Stimulated activated CD4-positive, alpha-beta T cell treated with anti-CD3 and anti-CD28 coated beads, TNF-alpha, amount 100 ng/mL, for 48 hours (primary cell): ENCODE measurements at places on chromosomes 5 and 9.

DNA sequence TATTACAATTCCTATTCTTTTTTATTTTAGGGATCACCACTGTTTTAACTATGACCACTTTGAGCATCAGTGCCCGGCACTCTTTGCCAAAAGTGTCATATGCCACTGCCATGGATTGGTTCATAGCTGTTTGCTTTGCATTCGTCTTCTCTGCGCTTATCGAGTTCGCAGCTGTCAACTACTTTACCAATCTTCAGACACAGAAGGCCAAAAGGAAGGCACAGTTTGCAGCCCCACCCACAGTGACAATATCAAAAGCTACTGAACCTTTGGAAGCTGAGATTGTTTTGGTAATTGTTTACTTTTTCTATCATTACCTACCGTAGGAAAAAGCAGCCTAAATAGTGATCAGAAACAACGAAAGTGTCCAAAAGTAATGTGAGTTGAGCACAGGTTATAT is 6.4 kb downstream of the GABRA6 start:
- no peak for DNase-seq

DNA sequence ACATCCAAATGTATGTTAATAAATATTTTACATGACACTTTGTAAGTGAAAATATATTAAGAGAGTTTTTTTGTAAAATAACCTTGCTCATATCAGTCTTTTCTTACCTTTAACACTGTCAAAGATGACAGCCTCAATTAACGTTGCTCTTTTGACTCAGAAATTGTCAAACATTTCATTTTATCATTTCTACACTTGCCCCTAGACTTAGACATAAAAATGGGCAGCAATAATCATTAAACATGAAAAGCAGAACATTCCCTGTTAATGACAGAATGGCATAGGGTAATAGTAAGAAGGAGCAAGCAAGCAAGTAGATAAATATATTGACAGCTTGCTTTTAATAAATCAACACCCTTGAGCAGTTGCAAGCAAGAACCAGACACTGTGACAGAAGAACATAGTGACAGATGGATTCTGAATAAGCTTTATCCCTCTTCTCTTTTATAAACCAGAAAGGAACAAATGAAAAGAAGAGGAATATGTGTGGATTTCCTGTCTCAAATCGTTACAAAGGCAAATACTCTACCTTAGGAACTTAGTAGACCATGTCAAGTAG is 796.0 kb upstream of the CHD1 start:
- no peak for DNase-seq

- no peak for DNase-seq
Measured at GRCh38 chr5:38581597-38581996, 25.2 kb upstream of the LIFR start.

- DNase-seq = no peak
Measured at GRCh38 chr5:72149742-72150141, 42.5 kb downstream of the MAP1B start.

- DNase-seq = no peak
Measured at GRCh38 chr5:87787625-87788256, 375.0 kb upstream of the CCNH start.

DNA sequence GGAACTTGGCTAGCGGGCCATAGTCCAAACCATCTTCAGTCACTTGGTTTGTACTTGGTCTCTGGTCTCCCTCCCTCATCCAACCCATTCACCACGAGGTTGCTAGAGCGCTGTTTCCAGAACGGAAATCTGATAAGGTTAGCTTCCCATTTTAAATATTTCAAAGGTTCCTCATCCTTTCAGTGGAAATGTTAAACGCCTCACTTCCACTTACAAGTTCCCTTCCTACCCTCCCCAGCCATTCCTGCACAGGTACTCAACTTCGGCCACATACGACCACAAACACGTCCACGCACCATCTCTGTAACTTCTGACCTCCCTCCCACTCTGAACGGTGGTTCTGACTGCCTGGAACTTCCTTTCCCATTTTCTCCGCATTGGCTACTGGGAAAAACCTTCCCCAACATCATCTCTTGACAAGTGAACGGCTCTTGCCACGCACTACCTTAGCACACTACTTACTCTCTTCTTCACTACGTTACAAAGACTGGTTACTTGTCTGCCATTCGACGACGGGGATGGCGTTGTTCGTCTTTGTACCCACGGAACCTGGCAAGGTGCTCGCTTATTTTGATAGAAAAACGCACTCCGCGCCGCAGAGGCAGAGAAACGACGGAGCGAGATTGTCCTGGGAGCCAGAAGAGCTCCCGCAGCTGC is 629 bp downstream of the CCNH start:
- no peak for DNase-seq

DNA sequence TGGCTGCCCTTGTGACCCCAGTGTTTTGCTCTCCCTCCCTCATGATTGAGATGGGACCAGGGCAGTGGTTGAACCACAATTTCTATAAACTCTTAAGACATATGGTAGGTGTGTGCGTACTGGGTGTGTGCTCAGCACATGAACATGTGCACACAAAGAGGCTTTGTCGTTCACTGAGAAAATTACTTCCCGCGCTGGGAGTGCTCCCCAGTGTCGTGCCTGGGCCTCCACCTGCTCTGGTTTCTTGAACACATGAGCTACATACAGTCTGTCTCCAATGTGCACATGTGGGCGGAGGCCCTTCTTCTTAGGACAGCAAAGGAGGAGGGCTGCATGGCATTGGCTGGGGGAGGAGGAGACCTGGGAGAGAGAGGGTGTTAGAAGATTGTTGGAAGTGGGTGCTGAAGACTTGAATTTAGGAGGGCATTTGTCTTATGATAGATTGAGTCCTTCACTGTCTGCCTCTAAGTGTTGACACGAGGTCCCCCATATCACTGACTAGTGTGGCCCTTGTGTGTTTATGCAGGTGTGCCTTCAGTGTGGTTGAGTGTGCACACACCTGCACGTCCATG is 170.0 kb downstream of the CACNA1B start:
- DNase-seq = no peak

- no peak for DNase-seq
Measured at GRCh38 chr5:5523066-5523505, 100.6 kb downstream of the ICE1 start.

DNA sequence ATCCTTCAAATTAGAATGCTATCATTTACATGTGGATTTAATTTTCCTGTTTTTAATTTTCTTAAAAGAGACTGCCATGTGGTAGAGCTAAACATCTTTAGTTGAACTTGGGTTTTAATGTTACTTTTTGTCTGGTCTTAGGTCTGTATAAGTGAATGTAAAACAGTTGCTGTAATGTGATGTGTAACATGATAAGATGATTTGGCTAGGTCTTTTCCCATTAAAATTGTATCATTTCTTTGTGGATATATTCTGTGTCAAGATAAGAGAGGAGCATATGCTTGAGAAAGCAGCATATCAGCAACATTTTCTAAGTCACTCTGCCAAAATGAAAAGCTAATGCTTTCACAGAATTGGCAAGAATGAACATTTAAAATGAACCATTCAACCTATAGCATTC is 18.5 kb downstream of the TMEM167A start:
- no peak for DNase-seq

GRCh38 chr5:14242871-14243383 is 99.8 kb downstream of the TRIO start:
- DNase-seq = no peak

DNA sequence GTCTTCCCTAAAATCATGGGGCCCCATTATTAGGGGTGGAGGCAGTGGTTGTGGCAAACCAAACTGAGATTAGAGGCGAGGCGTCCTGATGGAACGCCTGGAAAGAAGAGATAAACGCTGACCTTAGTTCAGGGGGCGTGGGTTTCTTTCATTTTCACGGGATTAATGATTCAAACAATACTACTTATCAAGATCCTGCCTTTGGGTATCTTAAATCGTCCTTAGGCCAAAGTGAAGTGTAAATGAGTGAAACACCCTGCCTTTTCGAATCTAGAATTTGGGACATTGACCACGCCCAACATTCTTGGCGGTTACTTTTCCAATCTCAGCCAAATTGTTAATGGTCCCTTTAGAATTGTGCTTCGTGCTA is 1.0 kb upstream of the UBTD2 start:
- no peak for DNase-seq

- DNase-seq = no peak
Measured at GRCh38 chr5:91528831-91529230, 145.7 kb upstream of the ARRDC3 start.

GRCh38 chr5:76670508-76670907 is 45.4 kb upstream of the F2R start:
- no peak for DNase-seq

DNA sequence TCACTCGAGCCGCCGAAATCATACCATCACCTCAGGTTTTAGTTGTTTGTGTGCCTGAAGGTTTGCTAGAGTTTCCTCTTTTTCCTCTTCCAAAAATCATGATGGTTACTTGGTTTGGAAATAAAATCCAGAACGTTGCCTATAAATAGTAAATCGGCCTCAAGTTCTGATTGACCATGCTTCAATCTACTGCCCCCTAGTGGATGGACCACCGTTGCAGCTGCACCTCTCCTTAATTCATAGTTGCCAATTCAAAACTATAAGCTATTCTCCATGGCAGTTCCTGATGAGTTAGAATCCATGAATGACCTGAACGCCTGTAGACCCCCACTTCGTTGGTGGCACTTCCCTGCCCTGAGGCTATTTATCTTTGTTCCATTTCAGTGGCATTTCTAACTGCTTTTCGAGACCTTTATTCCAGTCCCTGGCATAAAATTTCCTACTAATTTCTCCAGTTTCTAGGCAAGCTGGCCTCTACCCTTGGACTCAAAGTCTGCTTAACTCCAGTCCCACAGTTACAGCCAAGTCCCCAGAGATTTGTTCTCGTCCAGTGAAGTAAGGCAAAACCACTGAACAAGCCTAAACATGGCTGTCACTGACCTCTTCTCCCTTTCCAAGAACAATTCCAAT is 422.6 kb downstream of the EFNA5 start:
- peak; percentile 28 for DNase-seq

DNA sequence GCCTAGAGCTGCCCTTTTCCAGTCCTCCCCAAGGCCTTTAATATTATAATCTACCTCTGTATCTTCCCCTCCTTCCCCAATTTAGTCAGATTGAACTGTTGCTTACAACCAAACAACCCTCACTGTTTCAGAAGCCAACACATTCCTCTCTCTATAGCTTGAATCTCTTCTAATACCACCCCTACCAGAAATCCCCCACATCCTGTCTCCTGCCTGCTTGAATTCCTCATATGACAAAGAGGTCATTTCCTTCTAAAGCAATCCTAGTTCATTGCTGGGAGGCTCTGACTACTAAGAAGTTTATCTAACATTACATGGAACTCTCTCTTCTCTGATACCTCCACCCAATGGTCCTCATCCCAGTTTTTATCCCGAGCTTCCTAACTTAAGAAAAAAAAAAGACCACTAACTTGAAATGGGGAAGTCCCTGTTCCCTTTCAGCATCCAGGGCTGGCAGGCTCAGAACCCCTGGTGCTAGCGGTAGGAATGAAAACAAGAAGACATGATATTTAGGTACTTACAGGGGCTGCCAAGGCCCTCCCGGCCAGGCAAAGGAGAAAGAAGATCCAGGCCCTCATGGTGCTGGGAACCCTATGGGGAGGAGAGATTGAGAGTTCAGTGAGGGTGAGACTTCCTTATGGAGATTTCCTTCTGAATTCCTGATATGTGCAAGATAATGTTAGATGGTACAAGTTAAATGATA is 11.0 kb downstream of the SPARC start:
- no peak for DNase-seq

DNA sequence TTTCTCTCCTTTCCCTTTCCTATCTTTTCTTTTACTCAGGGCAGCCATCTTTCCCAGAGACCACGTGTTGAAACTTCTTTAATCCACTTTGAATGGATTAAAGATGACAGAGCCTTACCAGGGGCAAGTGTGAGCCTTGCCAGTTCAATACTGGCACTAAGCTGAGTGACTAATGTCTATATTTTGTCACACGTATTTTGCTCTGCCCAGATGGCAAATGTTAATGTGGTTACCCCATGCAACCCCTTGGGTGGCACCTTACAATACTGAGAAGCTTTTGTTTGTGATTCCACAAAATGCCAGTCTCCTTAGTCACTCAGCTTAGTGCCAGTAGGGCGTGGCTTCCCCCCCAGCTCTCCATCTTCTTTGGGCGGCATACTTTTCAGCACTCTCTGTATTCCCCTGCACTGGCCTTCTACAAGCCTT is 24.8 kb downstream of the ANXA1 start:
- DNase-seq = no peak

GRCh38 chr9:28215536-28216299 is 642.4 kb upstream of the C9orf72 start:
- no peak for DNase-seq

- DNase-seq = no peak
Measured at GRCh38 chr9:35186524-35186923, 24.7 kb downstream of the UNC13B start.

DNA sequence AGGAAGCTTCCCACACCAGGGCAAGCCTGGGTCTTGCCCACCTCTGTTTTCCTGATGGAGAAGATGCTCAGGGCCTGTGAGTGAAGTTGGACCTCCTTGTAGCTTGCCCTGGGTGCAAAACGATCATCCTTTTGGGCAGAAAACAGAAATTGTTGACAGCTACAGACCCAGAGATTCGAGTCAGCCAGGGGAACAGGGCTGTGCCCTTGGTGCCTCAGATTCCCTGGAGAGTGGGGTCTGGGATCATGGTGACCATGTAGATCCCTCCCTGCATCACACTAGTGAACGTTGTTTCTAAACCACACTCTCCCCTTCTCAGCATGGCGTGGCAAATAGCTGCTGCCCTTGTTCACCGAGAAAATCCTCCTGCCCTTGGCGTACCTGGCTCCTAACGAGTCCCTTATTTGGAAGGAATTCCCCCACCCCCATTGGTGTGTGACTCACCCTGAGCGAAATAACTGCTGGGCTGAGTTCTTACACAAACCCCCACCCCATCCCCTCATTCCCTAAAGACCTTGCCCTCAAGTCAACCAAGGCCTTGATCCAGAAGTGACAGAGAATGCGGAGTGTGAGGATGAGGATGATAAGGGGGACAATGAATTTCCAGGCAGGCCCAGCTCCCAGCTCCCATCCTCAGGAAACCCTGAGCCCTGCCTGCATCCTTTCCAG is 1.1 kb upstream of the DCANP1 start:
- DNase-seq = no peak

DNA sequence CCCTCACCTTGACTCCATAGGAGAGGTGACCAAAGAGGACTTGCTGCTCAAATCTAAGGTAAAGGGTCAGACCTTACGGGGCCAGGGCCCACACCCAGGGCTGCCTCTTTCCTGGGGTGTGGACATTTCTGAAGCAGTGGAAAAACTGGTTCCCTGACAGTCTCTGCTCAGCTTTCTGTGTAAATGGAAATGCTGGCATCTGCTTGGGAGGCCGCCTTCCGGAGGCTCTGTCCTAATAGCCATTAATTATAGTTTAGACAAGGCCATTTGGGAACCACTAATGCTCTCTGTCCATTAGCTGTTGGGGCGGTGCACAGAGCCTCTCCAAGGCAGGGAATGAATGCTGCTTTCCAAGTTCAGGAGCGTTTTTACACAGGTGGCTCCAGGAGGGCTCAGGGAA is 17.3 kb downstream of the USP20 start:
- DNase-seq = no peak

DNA sequence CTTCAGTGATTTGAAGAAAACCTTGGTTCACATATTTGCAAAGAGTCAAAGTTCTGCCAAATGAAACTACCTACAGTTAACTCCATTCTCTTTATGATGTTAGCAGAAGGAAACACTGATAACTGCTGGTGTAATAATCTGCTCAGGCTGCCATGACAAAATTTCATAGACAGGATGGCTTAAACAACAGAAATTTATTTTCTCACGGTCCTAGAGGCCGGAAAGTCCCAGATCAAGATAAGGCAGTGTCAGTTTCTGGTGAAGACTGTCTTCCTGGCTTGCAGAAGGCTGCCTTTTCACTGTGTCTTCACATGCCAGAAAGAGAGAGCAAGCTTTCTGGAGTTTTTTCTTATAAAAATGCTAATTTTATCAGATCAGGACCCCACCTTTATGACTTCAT is 102.4 kb upstream of the PARP8 start:
- DNase-seq = no peak

GRCh38 chr5:52754051-52754450 is 33.7 kb upstream of the ITGA1 start:
- no peak for DNase-seq
